Fibroblast of villous mesenchyme (primary cell): ENCODE measurements at places on chromosomes 6 and 20. TPM values are rescaled to one million over a fixed set of nuclear protein-coding genes. Genes with fewer than 3 reads are reported as not detected.
A peak's percentile ranks its signal among the peaks of the same experiment; 100 is the strongest.

- no peak for DNase-seq
Observed at GRCh38 chr6:170404697-170405096, 98.1 kb downstream of the FAM120B start.

DNA sequence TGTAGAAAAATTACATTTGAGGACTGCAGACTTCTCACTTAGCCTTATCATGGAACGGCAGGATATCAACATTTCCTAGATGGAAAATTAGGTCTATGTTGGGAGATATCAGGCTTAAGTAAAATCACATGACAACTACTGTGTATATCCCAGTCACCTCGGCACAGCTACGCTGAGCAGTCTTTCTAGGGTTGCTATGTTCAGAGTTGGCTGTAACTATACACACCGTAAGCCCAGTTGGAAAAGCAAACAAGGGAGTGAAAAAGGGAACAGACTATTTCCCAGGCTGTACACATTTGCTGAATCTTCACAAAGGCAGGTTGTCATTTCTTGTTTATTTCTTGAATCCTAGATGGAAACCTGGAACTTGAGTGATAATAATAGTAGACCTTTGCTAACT is 80.7 kb upstream of the PTPRK start:
- peak; percentile 25 for DNase-seq

DNA sequence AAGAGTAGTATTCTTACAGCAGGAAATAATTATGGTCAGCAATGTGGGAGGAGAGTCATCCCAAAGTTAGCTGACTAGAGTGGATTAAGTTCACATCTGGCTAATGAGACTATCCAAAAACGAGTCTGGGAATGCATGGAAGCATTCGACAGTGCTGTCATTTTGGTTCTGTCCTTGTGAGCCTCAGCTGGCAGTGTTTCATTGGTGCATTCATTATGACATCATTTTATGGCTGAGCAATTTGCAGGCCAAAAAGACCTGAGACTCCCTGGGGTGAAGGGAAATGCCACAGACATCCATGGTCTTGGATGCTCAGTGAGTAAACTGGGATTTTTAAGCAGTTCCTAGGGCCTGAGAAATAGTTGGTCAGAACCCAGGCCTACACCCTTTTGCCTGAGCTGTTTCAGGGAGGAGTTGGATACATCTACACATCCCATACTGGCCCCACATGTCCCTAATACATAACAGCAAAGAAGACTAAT is 196.4 kb upstream of the CCN2 start:
- peak; percentile 75 for DNase-seq

DNA sequence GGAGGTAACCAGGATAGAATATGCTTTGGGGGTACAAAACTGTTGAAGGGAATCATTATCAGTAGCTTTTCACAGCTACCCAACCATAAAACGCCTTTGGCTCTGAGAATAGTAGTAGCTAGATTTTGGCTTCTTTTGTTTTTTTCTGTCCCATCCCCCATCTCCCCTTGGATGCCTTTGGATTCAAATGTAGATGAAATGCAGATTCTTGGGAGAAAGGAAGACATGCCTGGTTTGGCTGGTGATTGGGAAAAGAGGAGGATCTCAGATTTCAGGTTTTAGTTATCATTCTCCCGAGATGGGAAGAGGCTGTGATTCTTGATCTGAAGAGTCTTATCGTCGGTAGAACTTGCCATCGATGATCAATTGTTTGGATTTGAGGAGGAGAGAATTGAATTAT is 3.5 kb upstream of the CDYL start:
- DNase-seq = no peak

DNA sequence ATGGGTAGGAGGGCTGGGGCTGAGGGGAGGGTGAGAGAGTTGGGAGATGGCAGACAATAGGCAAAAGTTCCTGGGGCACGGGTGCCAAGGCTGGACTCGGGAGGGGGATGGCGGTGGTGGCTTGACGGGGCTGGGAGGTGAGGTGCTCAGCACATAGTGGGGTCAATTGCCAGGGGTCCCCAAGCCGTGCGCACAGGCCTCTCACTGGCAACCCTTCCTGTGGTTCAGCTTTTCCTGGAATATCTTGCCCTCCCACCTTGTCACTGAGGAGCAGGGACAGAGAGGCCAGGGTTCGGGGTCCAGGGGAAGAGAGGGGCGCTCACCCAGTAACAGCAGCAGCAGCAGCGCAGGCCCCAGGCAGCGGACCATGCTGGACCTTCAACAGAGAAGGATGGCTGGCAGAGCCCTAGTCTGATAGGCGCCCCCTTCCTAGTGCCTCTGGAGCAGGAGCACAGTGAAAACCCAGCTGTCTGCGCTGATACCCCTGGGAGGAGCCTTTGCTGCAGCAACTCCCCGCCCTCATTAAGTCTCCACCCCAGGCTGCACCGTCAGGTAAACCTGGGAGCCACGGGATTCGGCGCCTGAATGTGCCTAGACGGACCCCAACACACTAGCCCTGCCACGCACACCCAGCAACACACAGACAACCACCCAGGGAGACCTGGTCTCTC is at the start of gene GFRA4:
GFRA4 (minus strand) TSS at position 369 of the 671 bp plus-strand sequence; CDS start at position 369, 0 bp downstream.
- no peak for DNase-seq

DNA sequence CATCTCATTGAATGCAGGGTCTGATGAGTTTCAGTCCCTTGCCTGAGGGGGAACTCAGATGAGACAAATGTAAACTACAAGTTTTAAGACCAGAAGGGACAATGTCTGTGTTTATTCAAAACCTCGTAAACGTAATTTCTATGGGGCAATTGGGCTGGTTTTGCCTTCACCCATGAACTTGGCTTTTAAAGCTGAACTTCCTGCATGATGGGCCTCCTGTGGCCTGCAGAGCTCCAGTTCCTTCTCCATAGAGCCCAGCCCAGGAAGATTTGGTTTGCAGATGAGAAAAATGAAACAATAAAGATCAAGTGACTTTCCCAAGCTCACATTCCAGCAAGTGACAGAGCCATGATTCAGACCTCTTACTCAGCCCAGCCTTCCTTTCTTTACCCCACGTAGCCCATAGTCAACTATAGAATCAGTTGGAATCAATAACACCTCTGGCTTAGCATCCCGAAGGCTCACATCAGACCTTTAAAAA is 612.3 kb downstream of the UTRN start:
- DNase-seq = peak; percentile 55

DNA sequence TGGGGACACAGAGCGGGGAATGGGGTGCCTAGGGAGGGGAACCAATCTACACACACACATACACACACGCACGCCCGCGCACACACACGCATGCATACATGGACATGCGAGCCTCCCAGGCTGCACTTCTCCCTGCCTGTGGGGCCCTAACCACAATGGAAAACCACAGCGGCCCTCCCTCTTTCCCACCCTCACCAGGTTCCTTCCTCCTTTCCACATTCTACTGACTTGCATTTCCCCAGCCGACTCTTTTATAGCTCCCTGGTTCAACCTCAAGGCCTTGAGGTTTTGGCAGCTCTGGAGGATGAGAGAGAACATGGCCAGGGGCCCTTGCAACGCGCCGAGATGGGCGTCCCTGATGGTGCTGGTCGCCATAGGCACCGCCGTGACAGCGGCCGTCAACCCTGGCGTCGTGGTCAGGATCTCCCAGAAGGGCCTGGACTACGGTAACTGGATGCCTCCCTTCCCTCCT is at the start of gene BPI:
BPI (plus strand) TSS at position 249 of the 472 bp plus-strand sequence; CDS start at position 317, 68 bp downstream.
- DNase-seq = no peak

DNA sequence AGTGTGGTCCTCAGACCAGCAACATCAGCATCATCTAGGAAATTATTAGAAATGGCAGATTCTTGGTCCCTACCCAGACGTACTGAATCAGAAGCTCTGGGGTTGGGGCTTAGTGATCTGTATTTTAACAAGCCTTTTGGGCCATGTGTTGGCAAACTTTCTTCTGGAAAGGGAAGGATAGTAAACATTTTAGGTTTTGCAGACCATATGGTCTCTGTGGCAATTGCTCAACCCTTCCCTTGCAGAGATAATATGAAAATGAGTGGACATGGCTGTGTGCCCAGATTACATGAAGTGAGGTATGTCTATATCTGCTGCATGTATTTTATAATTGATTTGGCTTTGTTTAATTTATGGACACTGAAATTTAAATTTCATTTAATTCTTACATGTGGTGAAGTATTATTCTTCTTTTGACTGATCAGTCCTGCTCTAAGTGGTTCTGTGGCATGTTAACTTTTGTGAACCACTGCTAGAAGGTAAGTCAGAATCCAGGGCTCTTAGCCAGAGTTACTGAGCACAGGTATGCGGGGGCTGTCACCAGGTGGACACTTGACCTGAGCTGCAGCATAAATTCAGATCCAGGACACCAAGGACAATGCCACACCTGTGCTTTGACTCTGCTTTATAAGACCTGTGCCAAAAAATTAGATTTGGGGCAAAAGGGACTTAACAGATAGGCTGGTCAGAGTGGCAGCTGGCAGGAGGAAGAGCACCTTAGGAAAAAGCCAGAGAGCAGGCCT is 43.2 kb downstream of the LY86 start:
- peak; percentile 89 for DNase-seq

GRCh38 chr6:147904416-147904815 is 395.9 kb downstream of the SAMD5 start:
- no peak for DNase-seq

- DNase-seq = no peak
Observed at GRCh38 chr20:55135923-55136322, 660.5 kb downstream of the DOK5 start.

DNA sequence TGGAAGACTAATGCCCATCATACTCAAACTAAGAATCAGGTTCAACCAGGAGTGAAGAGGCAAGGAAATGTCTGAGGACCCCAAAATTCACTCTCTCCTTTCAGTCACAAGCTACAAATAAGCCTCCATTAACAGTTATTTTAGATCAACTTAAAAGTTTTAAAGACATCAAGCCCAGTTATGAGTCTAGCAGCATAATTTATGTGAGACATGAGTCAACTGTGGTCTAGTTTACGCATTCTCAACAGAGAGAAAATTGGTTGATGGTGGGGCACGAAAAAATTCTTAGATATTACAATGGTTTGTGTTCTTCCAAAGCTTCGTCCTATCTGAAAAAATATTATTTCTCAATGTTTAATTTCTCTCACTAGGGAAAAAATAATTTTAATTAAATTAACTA is 204.9 kb upstream of the NT5E start:
- no peak for DNase-seq

- DNase-seq = no peak
Observed at GRCh38 chr6:167298127-167298526, 7.0 kb downstream of the UNC93A start.

GRCh38 chr6:3007571-3007970 is 7.9 kb downstream of the NQO2 start:
- no peak for DNase-seq

GRCh38 chr6:163539101-163539762 is 124.7 kb downstream of the QKI start:
- no peak for DNase-seq

GRCh38 chr20:61767761-61768494 is 297.8 kb downstream of the TAF4 start:
- no peak for DNase-seq

- no peak for DNase-seq
Observed at GRCh38 chr6:166192136-166192535, 24.5 kb upstream of the TBXT start.

- DNase-seq = peak; percentile 21
Observed at GRCh38 chr20:45138561-45139300, 14.5 kb upstream of the WFDC12 start.

DNA sequence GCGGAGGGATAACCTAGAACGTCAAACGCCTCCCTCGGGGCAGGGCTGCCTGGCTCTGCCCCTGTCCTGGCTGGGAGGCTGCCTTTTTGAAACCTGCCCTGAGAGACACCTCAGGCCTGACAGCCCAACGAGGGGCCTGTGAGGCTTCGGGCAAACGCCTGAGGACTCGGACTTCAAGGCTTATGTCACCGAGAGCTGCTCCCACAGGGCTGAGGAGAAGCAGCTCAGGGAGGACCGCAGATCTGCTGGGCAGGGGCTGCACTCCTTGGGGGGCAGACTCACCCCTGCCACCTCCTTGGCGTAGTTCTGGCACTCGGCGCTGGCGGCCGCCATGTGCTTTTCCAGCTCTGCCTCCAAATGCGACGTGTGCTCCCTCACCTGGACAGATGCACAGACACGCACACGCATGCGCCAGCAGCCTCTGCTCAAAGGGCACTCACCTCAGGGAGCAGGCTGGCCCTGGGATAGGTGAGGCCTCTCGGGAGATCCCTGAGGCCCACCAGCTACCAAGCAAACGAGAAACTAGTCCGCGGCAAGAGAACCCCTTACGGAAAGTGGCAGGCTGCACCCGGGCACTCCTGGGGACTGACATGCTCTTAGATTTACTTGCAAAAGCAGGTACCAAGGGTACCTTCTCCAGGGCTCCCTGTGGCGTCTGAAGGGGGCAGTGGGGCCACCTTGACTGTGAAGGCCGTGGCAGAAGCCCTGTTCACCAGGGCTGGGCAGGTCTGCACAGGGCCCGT is 49.6 kb downstream of the DSTN start:
- DNase-seq = no peak

DNA sequence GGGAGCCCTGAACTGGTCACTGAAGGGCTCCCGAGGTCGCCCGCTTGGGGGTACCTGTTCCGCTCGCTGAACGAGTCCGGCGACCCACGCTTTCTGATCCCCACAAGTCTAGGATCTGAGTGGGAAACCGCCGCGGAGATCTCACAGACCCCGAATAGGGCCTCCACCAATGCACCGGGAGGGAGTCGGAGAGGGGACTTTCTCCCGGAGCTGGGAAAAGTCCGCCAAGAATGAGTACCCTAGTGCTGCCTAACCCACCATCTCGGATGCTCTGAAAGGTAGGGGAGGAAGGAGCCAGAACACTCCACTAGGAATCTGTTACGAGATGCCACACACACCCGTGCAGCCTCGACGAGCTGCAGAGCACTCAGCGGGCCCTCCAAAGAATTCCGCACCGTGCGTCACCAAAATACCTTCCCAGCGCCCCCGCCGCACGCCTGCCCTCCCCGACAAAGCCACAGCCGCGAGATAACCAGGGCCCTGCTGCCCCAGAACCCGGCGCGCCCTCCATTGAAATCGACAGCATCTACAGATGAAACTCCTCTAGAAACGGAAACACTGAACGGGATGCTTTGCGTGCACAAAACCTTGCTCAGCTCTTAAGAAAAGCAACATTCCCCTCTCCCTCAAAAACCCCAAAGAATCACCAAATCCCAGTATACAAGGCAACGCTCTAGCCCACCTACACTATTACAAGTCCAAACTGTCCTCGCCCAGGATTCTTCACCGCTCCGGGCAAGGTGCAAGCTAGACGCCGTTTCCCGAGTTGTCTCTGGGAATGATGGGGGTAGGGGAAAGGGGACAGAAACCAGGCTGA is 686 bp downstream of the COL12A1 start:
- DNase-seq = peak; percentile 82

HMGCLL1 gene
- total RNA-seq = under 0.01 and 0.43 TPM in 2 replicates

GABRR1 gene
- total RNA-seq = not detected in 2 replicates

CRISP2 gene
- total RNA-seq = not detected in 2 replicates

MRAP2 gene
- not detected in 2 replicates for total RNA-seq

JPH2 gene
- 37.4 and 50.5 TPM in 2 replicates for total RNA-seq

ADGRB3 gene
- under 0.01 and 0.32 TPM in 2 replicates for total RNA-seq

SRSF12 gene
- under 0.01 and 0.86 TPM in 2 replicates for total RNA-seq
